Posterior cingulate gyrus (tissue), 11 donors: ENCODE measurements at places on chromosomes 5 and 9.

GRCh38 chr9:126682928-126683697, 69.4 kb downstream of the LMX1B start:
- no peak for DNase-seq

- peak; percentile 4 for DNase-seq
These were observed 684 bp upstream of the SLC6A19 start for GRCh38 chr5:1200495-1201326.

- no peak for DNase-seq
These were observed 7.1 kb downstream of the SYNPO start for GRCh38 chr5:150647275-150648251.

- DNase-seq = no peak
These were observed 757.2 kb downstream of the TLE1 start for GRCh38 chr9:80932181-80932580.

DNA sequence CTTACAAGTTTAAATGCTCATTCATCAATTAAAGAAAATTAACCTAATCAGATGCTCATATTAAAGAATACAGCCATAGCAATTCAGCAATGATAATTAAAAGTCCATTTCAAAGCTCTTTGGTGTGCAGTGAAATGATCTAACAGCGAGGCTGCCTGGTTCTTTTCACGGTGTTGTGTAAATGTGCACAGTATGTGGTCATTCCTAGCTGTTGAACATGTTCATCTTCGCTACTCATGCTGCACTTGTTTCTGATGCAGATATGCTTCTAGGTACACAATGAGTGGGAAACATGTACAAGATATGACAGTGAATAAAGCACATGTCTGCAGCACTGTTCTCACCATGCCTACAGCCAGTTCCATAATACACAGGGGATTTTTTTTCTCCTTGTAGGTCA, 163.5 kb downstream of the NR2F1-AS1 start:
- no peak for DNase-seq

DNA sequence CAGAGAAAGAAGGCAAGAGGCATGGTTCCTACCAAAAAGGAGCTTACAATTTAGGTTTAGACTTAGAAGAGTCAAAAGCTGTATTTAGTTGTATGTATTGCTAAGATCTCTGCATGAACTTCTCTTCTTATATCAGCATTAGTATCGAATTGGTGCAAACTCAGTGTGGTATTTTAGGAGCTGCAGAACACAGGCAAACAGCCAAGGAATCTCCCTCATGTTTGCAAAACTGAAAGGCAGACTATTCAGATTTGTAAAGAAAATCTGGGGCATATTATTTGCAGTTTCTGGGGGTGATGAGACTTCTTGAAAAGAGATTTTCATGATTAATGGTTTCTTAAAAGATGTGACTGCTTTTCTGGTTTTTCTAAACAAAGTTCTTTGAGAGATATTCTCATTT, 252.7 kb downstream of the CEMIP2 start:
- DNase-seq = no peak

- DNase-seq = no peak
These were observed 467.7 kb upstream of the MEF2C start for GRCh38 chr5:89350684-89351083.

DNA sequence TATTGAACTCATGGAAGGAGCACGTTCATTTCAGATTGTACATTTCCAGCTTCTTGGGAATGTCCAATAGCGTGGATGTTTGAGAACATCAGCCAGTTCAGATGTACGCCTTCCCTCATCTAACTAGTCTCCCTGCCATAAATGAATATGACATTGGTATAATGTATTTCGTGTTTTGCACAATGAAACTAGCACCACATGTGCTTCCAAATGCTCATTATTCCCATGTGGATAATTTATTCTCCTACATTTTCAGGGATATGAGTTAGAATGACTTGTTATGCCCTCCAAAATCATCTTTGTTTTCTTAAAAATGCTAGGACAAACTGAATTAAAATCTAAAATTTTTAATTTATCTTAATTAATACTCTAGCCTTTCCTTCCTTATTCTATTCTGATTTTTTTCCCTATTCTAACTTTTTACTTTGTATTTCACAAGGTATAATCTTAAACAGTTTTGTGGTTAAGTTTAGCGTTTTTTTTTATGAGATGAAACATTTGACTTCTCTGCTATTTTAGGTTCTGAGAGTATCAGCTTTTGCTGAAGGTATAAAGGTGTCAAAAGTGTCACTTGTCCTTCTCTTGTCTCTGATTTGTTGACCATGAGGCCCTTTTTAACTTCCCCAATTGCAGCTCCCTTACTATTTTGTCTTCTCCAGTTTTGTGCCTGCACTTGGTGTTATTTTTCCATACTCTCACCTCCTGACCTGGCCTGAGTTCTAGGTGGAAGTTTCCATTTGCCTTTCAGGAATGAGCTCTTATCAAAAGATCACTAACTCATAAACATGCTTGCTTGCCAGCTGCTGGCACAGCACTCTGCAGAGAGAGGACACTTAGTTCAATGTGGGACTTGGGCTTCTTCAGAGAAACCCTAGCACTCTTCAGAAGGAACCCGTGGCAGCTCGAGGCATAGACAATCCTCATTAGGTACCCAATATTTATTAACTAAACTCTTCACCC, 106.8 kb downstream of the FRMD3 start:
- no peak for DNase-seq

DNA sequence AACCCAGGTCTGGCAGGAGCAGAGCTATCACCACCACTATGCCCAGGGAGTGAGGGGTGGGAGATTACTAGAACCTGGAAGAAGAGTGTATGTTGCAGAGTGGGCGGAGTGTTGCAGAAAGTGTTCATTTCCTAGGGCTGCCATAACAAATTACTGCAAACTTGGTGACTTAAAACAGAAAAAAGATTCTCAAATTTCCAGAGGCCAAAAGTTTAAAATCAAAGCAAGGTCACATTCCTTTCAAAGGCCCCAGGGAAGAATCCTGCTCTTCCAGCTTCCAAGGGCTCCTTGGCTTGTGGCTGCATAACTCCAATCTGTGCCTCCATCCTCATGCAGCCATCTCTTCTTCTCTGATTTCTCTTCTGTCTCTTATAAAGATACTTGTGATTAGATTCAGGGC, 30.6 kb upstream of the SPINK4 start:
- DNase-seq = no peak

- no peak for DNase-seq
These were observed 103.1 kb upstream of the SLC44A1 start for GRCh38 chr9:105141146-105141975.

- peak; percentile 94 for DNase-seq
These were observed 28.7 kb upstream of the UBAC1 start for GRCh38 chr9:135989722-135990467.

GRCh38 chr9:34292552-34292951, 36.5 kb downstream of the KIF24 start:
- no peak for DNase-seq

- no peak for DNase-seq
These were observed 430.8 kb upstream of the TNC start for GRCh38 chr9:115548609-115549260.

- no peak for DNase-seq
These were observed 102.3 kb downstream of the SEMA6A start for GRCh38 chr5:116472274-116472673.

GRCh38 chr9:14585730-14586473, 107.3 kb downstream of the ZDHHC21 start:
- no peak for DNase-seq

GRCh38 chr9:113125386-113126035, 25.3 kb upstream of the SLC31A2 start:
- no peak for DNase-seq

- no peak for DNase-seq
These were observed 109.3 kb downstream of the DCP2 start for GRCh38 chr5:113085880-113086409.

- peak; percentile 53 for DNase-seq
These were observed 133.8 kb upstream of the SLC24A2 start for GRCh38 chr9:19922476-19923118.

GRCh38 chr5:135568246-135568645, 10.5 kb downstream of the CXCL14 start:
- no peak for DNase-seq

DNA sequence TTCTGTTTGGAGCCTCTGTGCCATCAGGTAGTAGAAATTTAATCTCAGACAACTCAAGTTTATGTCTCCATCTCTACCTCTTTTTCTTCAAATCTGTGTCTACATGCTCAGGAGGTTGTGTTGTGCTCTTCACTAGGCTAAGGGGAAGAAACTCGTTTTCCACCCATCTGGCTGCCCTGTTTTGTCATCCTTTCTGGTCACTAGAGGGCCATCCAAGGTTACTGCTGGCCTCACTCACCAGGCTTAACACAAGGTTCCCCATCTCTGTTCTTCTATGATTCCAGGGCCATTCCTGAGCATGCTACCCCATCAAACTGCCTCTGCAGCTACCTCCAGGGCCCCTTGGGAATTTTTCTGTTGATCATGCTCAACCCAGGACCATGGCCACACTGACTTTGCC, 213.3 kb upstream of the FBXL7 start:
- peak; percentile 13 for DNase-seq

GRCh38 chr5:10195301-10195700, 54.4 kb downstream of the ATPSCKMT start:
- DNase-seq = no peak

- DNase-seq = no peak
These were observed 67.1 kb downstream of the ADAMTS12 start for GRCh38 chr5:33824516-33825195.

- DNase-seq = no peak
These were observed 279.7 kb downstream of the GLIS3 start for GRCh38 chr9:4020038-4020754.

DNA sequence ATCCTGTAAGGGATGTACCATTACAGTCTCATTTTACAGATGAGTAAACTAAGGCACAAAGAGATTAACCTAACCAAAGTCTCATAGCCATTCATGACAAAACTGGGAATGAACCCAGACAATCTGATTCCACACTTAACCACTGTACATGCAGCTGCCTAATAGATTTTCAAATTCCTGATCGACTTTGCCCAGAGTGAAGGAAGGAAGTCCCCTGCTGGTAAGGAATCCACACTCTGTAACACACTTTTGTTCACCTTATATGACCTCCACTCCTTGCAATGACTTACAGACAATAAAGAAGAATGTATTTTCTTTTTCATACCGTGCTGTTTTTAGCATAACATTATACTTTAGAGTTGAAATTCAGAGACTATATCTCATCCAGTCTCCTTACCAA, 31.3 kb upstream of the PLPP6 start:
- DNase-seq = no peak

- DNase-seq = no peak
These were observed 54.3 kb downstream of the SLC46A2 start for GRCh38 chr9:112836394-112836793.

DNA sequence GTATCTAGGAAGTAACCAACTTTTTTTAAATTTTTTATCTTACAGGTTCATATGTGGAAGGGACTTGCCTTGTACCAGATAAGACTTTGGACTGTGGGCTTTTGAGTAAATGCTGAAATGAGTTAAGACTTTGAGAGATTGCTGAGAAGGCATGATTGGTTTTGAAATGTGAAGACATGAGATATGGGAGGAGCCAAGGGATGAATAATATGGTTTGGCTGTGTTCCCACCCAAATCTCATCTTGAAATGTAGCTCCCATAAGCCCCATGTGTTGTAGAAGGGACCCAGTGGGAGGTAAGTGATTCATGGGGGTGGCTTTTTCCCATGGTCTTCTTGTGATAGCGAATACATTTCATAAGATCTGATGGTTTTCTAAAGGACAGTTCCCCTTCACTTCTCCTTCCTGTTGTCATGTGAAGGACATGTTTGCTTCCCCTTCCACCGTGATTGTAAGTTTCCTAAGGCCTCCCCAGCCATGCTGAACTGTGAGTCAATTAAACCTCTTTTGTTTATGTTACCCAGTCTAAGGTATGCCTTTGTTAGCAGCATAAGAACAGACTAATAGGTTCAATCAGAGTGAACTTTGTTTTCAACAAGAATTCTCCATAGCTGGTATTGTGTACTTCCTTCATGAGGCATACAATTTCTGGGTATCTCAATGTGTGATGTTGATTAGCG, 535.6 kb upstream of the MEF2C start:
- DNase-seq = no peak

GRCh38 chr5:171395042-171395441, 7.4 kb downstream of the NPM1 start:
- DNase-seq = no peak

DNA sequence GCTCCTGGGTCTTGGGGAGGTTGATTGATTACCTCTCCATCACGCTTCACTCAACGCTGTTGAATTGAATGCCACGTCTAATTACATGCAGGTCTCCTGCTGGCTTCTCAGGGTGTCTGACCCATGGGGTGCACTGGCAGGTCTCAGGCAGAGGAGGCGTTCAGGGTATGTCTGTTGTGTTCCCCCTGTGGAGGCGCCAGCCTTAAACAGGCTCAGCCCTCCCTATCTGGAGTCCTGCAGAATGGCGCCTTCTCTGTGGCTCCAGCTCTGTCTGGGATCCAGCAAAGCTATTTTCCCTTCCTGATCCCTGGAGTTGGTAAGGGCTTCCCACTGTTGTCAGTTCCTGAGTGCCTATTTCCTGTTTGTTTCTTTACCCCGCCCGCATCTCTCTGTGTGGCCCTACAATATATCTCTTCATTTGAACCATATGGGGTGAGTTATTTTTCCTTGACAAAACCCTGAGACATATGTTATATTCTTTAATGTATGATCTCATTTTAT, 150.0 kb downstream of the NTRK2 start:
- no peak for DNase-seq

- DNase-seq = no peak
These were observed 240.7 kb upstream of the NREP start for GRCh38 chr5:111997711-111998110.

DNA sequence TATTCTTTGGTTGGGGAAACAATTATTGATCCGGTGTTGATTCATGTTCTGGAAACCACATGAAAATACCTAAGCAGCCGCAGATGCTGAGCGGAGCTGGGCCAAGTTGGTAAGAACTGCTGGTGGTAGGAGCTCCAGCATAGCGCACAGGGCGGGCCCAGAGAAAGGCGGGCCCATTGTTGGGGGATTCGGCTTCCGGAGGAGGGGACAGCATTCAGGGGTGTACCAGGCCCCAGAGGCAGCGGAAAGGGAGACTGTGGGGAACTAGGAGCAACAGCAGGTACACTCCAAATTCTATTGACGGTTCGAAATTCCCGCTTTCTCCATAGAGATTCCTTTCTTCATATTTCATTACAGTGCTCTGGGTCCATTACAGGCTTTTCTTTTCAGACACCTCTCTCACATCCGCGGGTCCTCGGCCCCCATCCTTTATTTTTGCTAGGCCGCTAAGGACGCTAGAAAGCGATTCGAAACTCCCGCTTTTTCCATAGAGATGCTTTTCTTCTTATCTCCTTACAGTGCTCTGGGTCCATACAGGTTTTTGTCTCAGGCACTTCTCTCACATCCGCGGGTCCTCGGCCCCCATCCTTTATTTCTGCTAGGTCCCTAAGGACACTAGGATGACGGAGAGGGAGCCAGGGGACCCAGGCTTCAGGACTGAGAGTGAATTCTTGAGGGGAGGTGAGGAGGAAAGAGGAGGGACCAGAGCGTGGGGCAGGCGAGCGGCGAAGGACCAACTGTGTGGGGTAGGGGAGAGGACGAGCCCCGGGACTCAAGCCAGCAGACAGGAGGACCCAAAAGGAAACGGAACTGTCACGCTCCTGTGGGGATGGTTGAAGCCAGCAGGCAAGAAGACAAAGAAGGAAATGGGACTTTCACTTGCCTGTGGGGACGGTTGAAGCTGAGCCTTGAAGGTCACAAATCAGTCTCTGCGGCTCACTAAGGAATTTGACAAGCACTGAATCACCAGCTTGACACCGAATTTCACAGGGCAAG, at the start of gene CCDC152:
Gene CCDC152, plus strand, starts transcription at position 213 of the 996 bp plus-strand sequence. CDS start 2,304 bp downstream, outside the sequence.
- peak; percentile 44 for DNase-seq
